ENCODE measurements at places on chromosomes 7 and 10.

GRCh38 chr10:120456626-120457430 lies at the start of gene PLPP4:
PLPP4 (plus strand) TSS chr10:120457227; CDS start chr10:120457306, 79 bp downstream.
- DNase-seq: no peak

GRCh38 chr10:85212526-85212925 lies 884.1 kb downstream of the CCSER2 start:
- DNase-seq: no peak

DNA sequence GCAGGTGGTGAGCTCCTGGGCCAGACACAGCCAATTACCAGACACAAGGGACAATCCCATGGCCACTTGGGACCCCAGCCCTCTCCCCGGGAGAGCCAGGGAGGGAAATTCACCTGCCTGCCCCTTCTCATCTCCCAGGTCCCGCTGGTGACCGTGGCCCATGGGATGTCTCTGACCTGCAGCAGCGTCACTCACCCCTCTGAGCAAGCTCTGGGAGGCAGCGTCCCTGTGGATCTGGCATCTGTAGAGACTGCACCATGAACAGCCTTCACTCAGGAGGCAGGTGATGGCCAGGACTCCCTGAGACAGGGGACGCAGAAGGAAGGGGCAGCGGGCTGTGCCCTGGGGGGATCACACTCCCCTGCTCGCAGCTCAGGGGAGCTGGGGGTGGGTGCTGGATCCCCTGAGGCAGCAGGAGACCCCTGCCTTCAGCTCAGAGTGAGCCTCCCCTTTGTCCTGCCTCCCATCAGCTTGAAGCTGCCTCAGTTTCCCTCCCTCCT lies 90.8 kb downstream of the FOXL3 start:
- no peak for DNase-seq

GRCh38 chr7:88361357-88361756 lies 54.7 kb upstream of the STEAP4 start:
- DNase-seq: no peak

- no peak for DNase-seq
Measured at GRCh38 chr10:117454502-117454901, 79.3 kb upstream of the PDZD8 start.

GRCh38 chr10:128115356-128115755 lies 10.9 kb downstream of the MKI67 start:
- DNase-seq: no peak

All from activated gamma-delta T cell treated with Interleukin-2 at 50 U/mL for 16 hours (primary cell).